ENCODE measurements at places on chromosomes 6 and 20.
A peak's percentile ranks its signal among the peaks of the same experiment; 100 is the strongest.

- DNase-seq, result no peak
Measured at GRCh38 chr6:137261361-137261760, 42.2 kb upstream of the IFNGR1 start.

DNA sequence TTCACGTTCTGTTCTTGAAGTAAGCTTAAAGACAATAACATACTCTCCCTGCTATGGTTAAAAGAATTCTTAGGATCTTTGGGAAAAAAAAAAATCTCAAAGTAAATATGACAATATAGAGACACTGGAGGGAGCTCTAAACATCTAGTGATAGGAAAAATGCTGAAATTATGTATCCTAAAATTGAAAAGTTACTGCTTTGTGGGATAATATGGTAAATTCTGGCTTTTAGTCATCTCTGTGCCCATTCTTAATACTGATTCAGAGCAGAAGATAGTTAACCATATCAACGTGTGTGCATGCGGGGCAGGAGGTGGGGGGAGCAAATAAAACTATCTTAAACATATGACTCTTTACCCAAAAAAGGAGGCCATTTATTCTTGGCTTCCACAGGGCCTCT is 165.4 kb downstream of the GMPR start:
- DNase-seq, result no peak

DNA sequence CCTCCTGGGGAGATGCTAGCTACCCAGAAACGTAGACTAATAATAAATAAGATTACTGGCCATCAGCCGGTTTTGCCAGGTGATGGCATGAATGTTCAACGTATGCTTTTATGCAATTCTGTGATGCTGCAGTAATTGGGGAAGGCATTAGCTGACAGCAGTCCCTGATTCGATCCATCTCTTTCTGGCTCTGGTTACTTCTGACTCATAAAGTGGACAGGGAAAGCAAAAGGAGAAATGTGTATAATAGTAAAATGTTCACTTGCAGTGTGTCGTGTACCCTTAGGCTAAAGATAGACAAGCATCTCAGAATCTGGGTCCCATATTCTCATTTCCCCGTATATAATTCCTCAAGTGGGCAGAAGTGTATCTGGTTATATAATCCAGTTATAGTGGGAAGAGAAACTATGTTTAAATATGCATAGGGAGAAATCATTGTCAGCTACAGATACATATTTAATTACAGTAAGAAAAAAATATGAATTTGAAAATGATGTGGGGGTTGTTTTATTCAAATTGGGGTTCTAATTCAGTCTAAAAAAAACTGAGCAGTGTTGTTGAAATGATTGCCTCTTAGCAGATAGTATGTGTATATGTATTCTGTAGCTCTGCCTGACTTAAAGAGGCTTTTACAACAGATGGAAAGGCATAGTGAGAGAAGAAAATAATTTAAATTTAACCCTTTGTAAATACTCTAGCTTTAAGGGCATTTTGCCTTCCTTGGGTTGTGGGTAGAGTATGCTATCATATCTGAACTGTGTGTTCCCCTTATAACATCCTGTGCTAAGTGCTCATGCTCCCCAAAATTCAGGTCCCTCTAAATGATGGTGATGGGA is 40.6 kb downstream of the DOK5 start:
- no peak for DNase-seq

DNA sequence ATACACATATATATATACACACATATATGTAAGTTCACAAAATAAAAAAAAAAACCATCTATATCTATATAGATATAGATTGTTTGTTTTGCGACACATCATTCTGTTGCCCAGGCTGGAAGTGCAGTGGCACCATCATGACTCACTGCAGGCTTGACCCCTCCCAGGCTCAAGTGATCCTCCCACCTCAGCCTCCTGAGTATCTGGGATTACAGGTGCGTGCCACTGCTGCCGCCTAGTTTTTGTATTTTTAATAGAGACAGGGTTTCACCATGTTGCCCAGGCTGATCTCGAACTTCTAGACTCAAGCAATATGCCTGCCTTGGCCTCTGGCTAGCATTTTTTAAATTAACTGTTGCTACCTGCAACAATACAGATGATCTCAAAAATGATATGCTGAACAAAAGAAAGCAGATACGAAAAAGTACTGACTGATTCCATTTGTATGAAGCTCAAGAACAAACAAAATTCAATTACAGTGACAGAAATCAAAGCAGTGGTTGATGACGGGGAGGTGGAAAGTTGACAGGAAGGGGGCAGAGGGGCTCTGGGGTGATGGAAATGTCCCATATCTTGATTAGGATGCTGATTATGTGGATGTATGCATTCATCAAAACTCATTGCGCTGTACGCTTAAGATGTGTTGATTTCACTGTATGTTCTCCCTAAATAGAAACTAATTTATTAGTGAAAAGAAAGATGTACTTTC is 49.6 kb downstream of the ATXN1 start:
- peak; percentile 82 for DNase-seq

DNA sequence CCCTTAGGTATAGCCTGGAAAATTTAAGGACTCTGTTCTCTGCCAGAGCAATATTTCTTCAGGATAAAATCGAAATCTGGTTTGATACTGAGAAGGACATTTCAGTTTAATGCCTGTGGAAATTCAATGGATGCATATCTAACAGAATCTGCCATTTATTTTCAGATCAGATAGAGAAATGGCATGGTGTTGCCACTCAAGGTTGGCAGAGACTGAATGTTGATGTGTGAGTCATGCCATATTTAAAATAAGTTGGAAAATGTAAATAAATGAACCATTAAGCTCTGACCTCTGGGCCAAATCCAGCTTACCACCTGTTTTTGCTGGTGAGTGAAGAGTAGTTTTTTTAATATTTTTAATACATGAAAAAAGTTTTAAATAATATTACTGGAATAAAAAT is 594.6 kb downstream of the DOK5 start:
- no peak for DNase-seq

GRCh38 chr6:88662653-88663174 is 300.7 kb downstream of the RNGTT start:
- DNase-seq, result no peak

GRCh38 chr6:38195113-38195635 is 375.6 kb downstream of the ZFAND3 start:
- DNase-seq, result no peak

DNA sequence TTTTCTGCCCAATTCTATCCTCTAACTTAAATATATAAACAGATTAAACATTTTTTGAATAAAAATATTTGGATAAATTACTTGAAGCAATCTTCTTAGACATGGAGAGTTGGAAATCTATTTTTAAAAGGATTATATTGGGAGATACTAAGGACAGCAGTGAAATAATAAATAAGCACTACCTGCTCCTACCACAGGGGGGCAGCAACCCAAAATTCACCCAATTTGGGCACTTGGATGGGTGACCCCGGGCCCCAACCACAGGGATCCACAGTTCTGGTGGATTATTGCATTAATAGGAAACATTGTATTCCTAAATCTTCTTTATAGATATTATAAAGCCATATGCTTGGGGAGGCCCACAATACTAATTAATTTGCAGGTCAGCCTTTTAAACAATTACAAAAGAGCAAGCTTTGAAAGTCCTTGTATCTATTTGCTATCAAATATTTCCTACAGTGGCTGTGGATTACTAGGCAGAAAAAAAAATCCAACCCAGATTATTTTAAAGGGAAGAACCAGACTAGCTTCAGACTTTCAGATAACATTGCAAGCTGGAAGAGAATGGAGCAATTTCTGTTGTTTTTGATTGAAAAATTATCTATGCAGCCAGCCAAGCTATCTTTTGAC is 66.4 kb upstream of the PDE10A start:
- DNase-seq, result peak; percentile 6

DNA sequence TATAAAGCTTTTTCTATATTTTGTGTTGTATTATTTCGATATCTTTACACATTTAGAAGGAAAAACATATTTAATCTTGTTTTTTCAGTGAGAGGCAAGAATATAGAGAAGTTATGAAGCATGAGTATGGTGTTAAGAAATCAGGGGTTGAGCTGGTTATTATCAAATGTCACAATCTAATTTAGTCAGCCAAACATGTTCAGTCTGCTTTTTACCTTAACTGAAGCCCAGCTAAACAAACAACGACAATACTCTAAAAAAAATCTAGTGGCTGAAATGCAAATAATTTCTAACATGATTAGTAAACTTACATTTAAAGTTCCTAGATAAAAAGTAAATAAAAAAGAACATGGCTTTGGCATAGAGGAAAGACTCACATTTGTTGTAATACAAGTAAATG is 433.8 kb upstream of the NRSN1 start:
- no peak for DNase-seq

- DNase-seq, result no peak
Measured at GRCh38 chr6:158803733-158804143, 15.4 kb downstream of the EZR start.

- DNase-seq, result peak; percentile 83
Measured at GRCh38 chr20:4108495-4109306, 93.3 kb upstream of the RNF24 start.

GRCh38 chr20:4091490-4092479 is 76.4 kb upstream of the RNF24 start:
- DNase-seq, result no peak

DNA sequence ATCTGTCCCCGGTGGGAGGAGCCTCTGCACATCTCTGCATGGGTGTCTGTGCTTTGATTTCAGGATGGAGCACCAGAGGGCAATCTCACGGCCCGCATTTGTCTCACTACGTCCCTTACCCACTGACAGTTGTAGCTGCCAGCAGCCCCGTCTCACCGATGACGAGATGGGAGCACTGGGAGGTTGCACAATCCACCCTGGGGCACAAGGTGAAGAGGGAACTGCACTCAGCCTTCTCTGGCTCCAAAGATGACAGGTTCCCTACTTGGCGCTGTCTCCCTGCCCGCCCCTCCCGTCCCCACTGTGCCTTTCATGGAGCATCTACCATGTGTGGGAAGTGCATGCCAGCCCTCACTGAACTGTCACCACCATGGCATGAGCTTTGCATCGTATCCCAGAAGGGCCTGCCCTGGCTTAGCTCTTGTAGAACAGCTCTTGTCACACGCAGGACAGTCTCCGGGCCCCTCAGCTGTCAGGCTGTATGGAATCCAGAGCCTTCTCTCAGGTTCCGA is 99.9 kb upstream of the PMEPA1 start:
- no peak for DNase-seq

DNA sequence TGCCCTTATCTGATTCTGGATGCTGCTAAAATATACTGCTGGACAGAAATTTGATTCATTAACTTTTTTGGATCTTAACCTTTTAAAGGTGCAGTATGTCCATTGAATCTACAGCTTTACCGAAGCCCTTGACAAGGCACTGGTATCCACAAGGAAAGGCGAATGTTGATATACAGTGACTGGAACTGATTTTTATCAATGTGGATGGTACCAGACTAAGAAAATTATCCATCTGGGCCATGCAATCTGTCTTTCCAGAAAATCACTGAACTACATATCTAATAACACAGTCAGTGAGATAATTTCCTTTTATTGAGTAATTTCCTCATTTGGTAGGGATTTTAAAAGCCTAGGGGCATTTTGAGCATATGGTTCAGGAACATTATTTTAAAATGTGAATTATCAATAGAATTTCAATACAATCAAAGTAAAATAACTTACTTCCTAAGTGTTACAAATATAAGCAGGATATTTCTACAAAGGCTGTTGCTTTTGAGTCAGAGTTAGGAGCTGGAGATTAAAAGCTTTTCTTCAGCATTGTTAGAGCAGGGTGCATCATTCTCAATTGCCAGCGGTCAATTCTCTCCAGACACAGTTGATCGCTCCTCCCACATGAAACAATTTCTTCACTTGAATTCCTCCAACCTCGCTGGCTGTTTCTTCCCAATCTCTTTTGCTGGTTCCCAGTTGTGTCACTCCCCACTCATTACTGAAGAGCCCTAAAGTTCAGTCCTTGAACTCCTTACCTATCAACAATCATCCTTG is 585.3 kb upstream of the FLRT3 start:
- no peak for DNase-seq

- no peak for DNase-seq
Measured at GRCh38 chr20:9352739-9353138, 161.7 kb upstream of the LAMP5 start.

GRCh38 chr6:24378473-24379097 is 20.7 kb upstream of the DCDC2 start:
- DNase-seq, result no peak

- DNase-seq, result no peak
Measured at GRCh38 chr6:84271061-84271716, 43.7 kb upstream of the CEP162 start.

- no peak for DNase-seq
Measured at GRCh38 chr6:37319156-37319555, 34.6 kb upstream of the RNF8 start.

DNA sequence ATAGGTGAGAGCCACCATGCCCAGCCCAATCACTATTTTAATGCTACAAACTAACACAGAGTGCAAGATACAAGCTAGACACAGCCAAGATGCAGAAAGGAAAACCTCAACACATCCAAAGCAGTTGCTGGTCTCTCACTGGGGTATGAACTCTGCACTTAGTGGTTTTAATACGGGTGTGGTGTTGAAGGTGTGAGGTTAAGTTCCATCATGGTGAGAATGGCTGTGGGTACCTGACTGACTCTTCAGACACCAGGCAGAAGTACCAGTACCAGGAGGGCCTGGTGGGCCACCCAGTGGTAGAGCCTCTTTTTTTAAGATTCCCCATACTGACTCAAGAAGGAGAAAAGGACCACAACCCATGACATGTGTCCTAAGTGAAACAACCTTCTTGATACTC is 13.0 kb downstream of the GNAS-AS1 start:
- no peak for DNase-seq

DNA sequence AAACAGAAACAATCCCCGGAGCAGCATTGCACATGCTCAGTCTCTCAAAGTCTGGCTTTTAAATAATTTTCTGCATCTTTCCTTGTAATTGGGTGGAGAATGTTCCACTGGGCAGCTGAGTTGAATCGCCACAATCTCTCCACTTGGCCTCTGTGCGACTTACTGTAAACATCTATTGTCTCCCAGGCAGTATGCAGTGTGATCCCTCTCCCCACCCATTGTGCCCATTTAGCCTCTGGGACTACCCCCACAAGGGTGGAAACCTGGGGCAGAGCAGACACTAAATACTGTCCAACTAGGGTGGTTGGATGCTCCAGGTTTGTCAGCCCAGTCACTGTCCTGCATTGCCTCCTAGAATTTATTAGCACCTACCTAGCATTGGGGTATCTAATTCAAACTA is 96.2 kb downstream of the JARID2 start:
- DNase-seq, result no peak

DNA sequence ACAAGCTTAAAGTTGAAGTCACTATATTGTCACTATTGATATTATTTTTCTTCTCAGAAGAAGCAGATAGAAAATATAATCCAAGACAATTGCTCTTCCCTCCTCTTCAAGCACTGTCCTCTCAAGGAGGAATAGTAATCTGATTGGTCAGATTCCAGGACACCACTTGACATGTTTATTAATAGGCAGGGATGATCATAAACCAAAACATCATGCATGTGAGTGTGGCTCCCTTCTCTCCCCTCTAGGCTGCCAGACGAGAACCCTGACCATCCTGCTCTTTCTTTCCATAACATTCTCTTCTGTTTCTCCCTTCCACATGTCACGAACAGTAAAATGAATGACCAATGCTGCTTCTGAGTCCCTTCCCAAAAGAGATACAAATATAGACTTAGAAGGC is 7.5 kb downstream of the ATG5 start:
- DNase-seq, result no peak

- DNase-seq, result no peak
Measured at GRCh38 chr6:159833556-159833955, 33.5 kb downstream of the PNLDC1 start.

Data from HCT116 (cell line).